Activated gamma-delta T cell treated with Interleukin-2 at 50 U/mL for 16 hours (primary cell): ENCODE measurements at places on chromosomes 6 and 20.

DNA sequence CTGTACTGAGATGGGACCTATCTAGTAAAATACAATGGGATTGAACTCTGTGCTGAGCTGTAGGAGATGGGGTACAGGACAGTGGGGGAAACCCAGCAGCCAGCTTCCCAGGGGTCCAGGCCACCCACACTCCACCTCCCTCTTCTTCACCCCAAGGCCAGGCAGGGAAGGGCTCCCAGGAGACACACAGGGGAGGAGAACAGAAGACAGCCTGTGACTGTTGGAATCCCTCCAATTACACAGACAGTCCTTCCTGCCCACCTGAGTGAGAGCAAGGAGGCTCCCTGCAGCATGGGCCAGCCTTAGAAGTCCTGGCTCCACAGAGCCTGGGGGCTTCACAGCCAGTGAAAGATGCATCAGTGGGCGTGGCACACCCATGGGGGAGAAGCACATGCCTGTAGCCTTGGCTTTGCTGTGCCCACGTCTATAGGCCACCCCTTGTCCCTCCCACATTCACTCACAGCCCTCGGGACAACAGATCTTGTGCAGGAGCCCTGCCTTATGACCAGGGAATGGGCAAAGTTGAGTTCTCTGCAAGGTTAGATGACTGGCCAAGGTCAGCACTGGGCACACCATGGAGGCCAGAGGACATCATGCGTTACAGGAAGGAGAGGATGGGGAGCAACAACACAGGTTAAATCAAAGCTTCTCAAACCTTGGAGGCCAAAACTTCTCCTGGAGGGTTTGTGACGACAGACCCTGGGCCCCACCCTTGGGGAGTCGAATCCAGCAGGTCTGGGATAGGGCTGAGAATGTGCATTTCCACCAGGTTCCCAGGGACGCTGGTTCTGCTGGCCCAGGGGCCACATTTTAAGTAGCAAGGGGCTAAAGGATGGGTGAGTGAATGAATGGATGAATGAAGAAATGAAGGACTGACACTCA lies 12.3 kb upstream of the CST7 start:
- no peak for DNase-seq

DNA sequence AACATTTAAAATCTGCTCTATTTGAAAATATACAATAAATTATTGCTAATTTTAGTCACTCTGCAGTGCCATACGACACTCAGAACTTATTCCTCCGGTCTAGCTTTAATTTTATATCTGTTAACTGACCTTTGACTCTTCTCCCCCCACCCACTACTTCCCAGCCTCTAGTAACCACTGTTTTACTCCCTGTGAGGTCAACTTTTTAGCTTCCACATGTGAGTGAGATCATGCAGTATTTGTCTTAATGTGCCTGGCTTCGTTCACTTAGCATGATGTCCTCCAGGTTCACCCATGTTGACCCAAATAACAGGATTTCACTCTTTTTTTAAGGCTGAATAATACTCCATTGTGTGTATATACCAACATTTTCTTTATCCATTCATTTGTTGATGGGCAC lies 80.8 kb downstream of the RPP40 start:
- no peak for DNase-seq

DNA sequence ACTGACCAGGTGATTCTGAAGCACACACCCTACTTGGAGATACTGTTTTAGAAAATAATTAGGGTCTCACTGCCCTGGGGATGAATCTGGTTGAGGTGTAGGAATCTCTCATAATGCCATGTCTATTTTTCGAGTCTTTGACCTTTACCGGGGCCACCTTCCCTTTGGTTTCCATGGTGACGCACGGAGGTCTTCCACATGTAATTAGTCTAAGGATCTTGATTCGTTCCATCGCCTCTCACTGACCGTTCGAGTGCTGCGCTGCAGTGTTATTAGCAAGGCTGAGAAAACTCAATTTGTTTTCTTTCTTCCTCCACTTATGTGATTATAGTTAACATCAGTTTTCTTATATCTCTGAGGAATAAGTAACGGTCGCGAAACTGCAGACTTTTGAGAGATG lies 144.3 kb upstream of the SPACA1 start:
- DNase-seq: no peak

DNA sequence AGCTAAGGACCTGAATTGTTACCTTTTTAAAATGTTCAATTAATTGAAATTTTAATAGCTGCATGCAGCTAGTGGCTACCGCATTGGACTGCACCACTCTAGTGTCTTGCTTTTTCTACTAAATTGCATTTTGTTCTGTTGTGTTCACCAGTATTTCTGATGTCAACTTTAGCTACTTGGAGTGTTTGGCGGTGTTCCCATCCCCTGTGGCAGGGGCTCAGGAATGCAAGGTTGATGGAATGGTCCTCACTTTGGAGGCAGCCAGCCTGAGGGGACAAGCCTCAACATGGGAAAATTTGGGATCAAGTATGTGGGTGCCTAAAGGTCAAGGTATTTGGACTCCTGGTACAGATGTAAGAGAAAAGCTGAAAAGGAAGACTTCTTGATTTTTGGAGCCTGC lies 230.1 kb upstream of the PRND start:
- no peak for DNase-seq

- peak; percentile 63 for DNase-seq
Measured at GRCh38 chr20:667351-668034, 8.1 kb downstream of the SCRT2 start.

DNA sequence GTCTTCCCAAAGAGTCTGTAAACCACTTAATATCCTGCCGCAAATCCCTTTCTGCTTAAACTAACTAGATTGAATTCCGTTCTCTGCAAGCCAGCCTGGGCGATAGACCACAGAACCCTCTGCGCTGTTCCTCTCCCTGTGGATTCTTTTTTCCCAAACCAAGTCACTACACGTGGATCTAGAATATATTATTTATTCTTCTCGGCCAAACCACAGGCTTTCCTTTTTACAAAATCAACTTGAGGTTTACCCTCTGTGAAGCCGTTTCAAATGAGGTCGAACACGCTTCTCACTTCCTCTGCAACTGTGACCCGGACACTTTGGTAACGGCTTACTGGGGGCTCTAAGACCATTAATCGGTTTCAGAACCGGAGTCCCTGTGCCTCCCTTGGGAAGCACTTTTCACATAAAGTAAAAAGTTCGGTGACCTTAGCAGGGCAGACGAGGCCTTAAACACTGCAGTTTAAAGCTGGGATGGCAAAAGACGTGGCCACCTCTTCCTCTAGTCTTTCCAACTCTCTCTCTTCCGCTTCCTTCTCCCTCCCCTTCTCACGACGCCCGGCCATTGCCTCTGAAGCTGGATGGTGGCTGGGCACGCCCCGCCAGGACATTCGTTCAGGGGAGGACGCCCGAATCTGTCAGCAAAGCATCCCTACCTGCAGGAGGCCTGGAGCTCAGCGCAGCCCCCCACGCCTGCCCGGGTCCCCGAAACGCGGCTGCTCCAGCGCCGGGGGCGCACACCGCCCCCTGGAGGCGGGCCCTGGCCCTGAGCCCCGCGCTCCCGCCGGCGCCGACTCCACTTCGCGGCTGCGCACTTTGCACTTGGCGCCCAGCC lies 55.0 kb upstream of the FOXC1 start:
- peak; percentile 29 for DNase-seq

DNA sequence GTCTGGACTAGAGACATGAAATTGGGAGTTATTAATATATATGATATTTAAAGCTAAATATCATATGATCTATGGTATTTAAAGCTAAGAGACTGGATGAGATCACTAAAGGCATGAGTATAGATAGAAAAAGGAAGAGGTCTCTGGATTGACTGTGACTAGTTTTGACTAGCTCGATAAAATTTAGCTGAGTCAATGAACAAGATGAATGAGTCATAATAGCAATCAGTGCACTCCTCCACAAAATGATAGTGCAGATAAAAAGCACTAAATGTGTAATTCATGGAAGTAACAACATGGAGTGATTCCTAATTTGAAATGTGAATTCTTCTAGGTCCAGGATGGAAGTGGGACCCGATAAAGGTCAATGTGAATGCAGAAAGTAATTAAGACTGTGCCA lies 127.4 kb downstream of the PFDN4 start:
- DNase-seq: no peak

DNA sequence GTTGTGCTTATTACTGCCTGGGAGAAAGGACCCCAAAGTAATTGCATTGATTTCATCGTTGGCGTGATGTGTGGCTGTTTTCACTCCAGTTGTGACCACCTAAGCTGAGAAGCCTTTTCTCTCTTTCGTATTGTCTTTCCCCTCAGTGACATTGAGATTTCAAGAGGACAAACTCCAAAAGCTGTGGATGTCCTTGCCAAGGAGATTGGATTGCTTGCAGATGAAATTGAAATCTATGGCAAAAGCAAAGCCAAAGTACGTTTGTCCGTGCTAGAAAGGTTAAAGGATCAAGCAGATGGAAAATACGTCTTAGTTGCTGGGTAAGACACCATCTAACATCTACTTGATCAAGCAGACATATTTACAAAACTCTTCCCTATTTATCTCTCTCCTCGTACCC lies 60.5 kb downstream of the MTHFD1L start:
- no peak for DNase-seq

DNA sequence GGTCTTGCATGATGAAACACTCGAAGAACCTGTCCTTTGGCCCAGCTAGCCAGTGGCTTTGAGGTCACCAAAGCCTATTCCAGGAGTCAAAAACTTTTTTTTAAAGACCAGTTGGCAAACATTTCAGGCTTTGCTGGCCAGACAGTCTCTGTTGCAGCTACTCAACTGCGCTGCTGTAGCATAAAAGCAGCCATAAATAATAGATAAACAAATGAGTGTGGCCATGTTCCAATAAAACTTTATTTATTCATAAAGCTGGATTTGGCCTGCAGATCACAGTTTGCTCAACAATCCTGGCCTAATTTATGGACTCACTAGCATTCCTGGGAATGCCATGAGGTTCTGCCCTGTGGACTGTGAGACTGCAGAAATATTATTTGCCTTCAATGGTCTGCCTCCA lies 68.8 kb upstream of the LTV1 start:
- no peak for DNase-seq

DNA sequence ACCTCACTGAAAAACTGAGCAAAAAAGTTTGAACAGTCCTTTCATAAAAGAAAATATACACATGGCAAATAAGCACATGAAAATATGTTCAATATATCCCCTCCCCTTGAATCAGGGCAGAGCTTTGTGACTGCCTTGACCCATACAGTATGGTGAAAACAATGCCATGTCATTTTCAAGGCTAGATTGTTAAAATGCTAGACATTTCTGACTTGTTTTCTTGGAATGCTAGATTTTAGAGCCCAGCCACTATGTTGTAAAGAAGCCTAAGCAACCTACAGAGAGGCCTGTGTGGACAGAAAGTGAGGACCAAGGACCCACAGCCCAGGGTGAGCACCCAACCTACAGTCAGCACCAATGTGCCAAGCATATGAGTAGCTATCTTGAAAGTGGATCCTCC lies 17.1 kb upstream of the ASF1A start:
- no peak for DNase-seq

DNA sequence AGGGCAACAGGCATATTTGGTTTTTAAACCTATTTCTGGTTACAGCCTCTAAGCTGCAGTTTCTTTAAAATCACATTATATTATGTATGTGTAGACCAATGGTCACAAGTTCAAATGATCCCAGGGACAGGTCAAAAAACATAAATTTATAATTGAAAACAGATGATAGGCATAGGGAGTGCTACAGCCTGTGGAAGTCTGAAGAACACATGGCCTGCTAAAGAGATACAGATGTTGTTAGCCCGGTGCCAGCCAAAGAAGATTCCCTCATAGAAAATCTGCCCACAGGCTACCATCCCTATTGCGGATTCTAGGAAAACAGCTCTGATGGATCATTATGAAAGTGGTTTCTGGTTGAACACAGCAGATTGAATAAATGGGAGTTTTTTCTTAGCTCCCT lies 65.3 kb downstream of the NRSN1 start:
- DNase-seq: no peak

GRCh38 chr6:13941902-13942301 lies 17.1 kb downstream of the RNF182 start:
- no peak for DNase-seq

DNA sequence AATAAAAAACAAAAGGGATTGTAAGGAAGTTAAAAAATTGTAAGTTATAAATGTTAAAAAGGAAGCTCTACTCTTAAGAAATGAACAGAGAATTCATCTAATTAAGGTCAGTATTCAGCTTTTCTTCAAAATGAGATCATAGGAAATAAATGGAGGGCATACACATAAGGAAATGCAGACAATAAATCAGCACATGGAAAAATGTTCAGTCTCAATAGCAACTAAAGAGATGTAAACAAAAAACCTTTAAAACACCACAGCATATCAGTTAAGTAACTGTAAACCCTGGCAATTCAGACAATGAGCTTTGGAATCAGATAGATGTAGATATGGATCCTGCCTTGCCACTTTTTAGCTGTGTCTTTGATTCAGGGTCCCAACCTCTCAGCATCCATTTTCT lies 24.0 kb upstream of the CLIC5 start:
- DNase-seq: no peak

DNA sequence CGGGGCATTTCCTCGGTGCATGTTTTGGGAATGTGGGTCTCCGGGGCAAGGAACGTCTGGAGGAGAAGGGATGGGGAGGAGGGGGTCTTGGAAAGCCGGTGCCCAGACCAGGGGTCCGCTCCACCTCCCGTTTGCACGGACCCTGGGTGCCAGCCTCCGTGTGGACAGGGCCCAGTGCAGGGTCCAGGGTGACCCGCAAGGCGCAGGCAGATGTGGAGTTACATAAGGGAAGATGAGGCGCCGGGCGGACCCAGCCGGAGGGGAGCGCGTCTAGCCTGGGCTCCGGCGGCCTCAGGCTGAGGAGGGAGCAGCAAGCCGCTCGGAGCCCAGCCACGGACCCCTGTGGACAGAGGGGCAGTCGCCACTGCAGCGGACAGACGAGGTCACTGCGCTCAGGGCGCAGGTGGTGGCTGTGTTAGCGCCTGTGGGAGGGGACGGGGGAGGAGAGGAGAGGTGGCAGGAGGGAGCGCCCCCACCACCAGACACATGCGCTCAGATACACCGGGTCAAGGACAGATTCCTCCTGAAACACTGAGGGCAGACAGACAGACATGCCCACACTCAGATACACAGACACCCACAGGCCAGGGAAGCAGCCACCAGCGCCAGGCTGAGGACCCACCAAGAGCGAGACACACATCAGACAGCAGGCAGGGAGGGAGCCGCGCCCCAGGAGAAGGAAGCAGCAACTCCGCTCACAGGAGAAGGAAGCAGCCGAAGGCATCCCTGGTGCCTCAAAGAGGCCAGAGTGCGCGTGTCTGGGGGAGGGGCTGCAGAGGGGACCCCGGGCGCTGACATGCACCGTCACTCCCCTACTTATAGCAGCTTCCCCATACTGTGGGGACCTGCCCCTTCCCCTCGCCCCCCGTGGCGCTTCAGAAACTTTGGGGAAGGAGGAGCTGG lies 839 bp upstream of the HRH3 start:
- DNase-seq: no peak

GRCh38 chr6:88538130-88538706 lies 372.1 kb upstream of the CNR1 start:
- DNase-seq: no peak

DNA sequence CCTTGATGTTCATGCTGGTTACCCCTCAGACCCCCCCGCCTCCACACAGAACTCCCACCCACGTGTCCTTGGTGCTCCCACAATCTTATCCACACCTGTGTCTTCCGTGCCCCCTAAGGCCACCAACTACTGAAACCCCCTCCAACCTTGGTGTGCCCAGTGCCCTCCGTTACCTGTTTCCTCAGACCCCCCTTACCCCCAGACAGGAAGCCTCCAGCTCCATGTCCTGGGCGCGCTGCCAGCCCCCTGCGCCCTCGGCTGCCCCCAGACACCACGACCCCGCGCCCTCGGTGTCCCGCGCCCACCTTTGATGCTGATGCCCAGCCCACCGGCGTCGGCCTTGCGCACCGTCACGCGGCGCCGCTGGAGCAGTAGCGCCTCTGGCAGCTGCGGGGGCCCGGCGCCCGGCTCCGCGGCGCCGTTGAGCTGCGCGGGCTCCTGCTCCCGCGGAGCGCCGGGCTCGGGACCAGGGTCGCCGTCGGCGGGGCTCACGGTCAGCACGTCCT lies 504 bp downstream of the SNTA1 start:
- peak; percentile 16 for DNase-seq
